Activated CD8-positive, alpha-beta memory T cell treated with anti-CD3 and anti-CD28 coated beads for 1 hour (primary cell): ENCODE measurements at places on chromosomes 7 and 10.

GRCh38 chr10:81814842-81815241, 60.2 kb upstream of the NRG3 start:
- DNase-seq, result no peak

DNA sequence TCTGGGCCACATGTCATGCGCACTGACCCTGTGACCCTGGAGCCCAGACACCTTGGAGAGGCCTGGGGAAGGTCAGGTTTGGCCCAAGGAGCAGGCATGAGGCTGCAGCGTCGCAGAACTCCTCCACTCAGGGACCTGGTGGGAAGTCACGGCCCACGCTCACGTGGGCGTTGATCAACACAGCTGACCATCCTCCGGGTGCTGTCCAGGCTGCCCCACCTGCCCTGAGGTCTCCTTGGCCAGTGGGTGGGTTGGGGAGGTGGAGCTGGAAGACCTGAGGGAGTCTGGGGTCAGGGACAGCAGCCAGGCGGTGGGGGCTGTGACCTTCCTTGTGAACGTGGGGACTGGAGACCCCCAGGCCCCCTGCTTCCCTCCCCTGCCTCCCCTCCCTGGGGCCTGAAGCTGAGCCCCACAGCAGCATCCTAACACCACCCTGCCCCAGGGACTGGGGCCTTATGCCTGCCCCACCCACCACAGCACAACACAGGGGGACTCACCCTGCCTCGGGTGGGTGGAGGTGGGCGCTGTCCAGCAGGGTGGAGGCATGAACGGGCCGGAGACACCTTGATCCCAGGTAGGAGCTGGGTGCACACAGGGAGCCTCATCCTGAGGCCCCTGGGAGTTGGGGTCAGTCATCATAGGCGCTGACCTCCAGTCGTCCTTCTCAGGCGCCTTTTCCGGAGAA, 44.0 kb upstream of the ADGRA1 start:
- DNase-seq, result no peak

DNA sequence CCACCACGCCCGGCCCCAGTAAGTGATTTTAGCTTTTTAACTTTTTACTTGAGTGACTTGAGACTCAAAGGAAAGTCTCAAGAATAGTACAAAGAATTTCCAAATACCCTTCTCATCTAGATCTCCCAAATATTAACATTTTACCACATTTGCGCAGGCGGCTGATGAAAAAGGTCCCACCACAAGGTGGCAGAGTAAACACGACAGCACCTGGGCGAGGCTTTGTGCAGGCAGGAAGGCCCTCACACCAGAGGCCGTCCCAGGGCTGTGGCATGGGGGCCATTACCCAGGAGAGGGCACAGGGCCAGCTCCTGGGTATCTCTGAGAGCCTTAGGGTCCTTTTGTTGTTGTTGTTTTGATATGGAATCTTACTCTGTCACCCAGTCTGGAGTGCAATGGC, 50.0 kb upstream of the WIPI2 start:
- DNase-seq, result no peak

DNA sequence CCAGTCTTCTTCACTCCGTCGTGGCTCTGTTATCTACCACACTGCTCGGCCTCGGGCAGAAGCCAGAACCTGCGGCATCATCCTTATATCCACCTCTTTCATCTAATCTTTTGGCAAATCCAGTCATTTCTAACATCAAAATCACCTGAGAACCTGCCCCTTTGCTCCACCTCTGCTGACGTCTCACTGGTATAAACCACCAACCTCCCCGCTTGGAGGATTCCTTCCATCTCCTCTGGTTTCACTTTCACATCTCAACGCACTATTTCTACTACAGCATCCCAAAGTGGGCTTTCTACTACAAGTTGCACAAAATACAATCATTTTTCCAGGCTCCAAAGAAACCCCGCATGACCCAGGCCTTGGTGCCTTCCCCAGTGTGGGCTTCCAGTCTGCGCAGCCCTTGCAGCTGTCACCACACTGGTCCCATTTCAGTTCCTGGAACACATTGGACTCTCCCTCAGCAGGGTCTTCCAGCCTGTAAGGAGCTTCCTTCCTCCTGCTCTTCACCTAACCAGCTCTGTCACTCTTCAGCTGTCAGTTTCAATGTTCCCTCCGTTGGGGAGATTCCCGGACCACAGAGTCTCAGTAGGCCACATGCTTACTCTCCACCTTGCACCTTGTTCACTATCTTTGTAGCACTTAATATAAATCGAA, 85.0 kb downstream of the PRKCQ start:
- DNase-seq, result peak; percentile 14

GRCh38 chr7:123643495-123644441, 11.9 kb upstream of the LMOD2 start:
- no peak for DNase-seq

GRCh38 chr7:69208848-69209247, 389.4 kb upstream of the AUTS2 start:
- no peak for DNase-seq

GRCh38 chr10:6918305-6918704, 338.2 kb upstream of the PRKCQ start:
- peak; percentile 58 for DNase-seq

GRCh38 chr7:4030346-4030950, 651.6 kb upstream of the FOXK1 start:
- DNase-seq, result no peak

- no peak for DNase-seq
Observed at GRCh38 chr7:135831455-135832195, 83.0 kb upstream of the FAM180A start.

- DNase-seq, result no peak
Observed at GRCh38 chr7:25356534-25357151, 128.4 kb upstream of the NPVF start.

GRCh38 chr10:43119416-43120115, 18.7 kb upstream of the CSGALNACT2 start:
- no peak for DNase-seq

DNA sequence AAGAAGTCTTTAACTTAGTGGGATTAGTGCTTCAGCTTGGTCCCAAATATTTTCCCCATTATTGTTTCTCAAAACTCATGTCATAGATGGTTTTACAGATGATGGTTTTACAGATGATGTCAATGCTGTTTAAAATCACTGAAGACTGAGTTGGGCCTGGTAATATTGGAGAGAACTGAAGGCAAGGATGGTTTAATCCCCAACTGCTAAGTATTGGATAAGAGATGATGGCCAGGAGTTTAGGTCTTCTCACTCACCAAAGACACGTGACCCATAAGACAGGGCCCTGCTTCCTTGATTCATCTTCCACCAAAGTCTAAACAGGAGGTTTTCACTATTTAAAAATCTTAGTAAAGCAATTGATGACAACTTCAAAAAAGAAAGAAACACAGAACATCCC, 56.3 kb downstream of the VWA2 start:
- no peak for DNase-seq
